ENCODE measurements at places on chromosomes 7 and 10.

DNA sequence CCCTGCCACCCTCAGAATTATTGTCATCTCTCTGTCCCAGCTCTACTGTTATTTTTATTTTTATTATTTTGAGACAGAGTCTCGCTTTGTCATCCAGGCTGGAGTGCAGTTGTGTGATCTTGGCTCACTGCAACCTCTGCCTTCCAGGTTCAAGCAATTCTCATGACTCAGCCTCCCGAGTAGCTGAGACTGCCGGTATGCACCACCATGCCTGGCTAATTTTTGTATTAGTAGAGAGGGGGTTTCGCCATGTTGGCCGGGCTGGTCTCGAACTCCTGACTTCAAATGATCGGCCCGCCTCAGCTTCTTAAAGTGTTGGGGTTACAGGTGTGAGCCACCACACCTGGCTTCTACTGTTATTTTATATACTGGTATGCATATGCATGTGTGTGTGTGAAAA is 11.0 kb downstream of the CALHM2 start:
- DNase-seq = no peak

- DNase-seq = no peak
Measured at GRCh38 chr10:116620423-116621400, at the start of gene PNLIPRP2. Gene PNLIPRP2 (plus strand): TSS chr10:116620953.

DNA sequence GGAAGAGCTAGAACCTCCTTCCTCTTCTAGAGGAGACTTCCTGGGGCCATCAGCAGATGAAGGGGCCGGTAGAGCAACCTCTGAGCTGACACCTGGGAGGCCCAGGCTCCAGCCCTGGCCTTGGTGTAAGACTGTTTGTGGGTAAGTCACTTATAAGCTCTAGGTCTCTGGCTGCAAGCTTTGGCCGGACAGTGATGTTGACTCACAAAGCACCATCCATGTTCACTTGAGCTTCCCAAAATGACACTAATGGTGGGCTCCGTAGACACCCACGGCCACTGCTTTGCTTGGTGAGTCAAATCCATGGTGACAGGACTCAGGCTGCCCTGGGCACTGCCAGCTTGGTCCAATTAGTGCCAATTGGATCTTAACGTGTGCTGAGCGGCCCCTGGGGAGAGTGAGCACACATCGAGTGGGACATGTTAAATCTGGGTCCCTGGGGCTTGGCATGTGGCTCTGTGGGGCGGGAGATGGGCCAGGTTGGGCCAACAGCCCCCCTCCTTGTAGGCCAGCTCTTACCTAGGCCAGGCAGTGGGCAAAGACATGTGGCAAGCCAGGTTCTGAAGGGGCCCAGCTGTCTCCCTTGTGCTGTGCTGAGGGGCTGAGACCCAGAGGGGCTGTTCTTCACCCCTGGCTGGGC is 16.7 kb downstream of the NEURL1 start:
- DNase-seq = no peak

- no peak for DNase-seq
Measured at GRCh38 chr10:120262857-120263547, 194.0 kb upstream of the PLPP4 start.

- no peak for DNase-seq
Measured at GRCh38 chr7:92847305-92847704, 10.9 kb upstream of the CDK6 start.

Measured in H1 (cell line).